ENCODE measurements at places on chromosomes 3 and 15.

DNA sequence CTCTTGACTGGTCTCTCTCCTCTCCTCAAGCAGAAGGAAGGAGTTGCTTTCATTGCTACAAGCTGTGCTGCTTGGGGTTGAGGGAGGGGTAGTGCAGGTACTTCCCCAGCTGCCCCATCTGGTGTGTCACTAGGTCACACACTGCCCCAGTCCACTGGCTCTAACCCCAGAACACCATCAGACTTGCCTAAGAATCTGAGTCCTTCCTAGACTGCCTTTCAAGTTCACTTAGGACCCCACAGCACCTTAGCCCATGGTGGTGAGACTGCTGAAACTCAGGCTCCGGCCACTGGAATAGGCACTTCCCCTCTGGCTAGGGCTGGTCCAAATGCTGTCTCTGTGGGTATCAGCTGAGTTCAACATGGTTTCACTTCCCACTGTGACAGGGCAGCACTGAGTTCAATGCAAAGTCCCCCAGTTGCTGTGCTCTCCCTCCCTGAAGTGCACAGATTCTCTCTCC lies 279.7 kb upstream of the GOLGA6L4 start:
- DNase-seq: no peak

DNA sequence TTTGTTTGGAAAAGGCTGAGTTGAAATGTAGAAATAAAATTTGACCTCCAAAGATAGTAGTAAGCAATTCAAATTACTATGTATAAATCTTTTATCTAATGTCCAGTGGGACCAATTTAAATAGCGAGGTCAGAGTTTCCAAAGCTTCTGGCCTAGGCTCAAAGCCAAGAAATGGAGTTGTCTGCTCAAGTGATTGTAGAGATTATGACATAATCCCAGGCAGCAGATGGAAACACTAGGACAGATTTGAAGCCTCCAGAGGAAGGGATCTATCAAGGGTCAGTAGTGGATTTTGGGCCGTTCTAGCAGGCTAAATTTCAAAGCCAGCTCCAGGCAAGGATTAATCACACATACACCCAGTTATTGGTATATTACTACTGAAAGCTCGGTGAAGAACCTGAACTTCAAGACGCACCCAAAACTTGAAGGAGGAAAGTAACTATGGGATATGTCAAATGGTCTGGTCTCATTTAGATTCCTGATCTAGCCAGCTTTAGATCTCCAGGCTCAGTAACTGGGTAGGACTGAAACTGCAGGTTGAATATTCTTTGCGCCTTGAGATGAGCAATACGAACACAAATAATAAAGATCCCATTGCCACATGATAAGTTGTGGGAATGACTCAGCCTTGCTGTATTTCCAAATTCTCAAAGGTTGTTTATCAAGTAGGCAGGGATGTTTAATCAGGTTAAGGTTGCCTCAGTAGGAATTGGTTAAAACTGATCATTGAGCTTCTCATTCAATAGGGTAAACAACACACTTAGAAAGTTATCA lies 30.9 kb upstream of the ARRDC4 start:
- DNase-seq: no peak

DNA sequence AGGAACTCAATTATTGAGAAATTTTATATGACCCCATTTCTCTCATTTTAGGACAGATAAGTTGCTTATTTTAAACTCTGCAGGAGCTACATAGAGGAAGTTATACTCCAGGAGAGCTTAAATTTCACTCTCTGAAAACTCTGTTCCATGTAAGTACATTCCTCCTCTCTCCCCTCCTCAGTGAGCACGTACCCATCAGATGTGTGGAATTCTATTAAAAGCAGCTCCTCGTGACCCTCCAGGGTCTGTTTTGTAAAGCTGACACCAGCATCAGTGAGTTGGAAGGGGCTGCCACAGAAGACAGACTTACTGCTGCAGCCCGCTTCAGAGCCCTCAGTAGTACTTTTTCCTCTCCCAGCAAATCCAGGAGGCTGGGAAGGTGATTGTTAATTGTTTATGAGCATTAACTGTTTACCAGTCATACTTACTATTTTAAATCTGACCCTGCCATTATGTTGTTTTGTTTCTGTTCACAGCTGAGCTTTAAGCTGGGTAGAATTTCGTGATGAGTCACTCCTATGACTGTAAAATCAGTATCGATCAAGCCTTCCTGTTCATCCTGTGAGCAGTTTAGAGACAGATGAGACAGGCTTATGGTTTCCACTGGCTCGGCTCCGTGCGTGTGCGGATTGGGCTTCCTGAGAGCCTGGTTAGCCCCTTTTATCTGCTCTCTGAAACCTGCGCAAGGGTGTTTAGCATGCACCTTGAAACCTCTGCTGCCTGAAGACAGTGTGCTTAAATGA lies 20.4 kb downstream of the IGF1R start:
- DNase-seq: peak; percentile 25

- DNase-seq: no peak
Observed at GRCh38 chr15:75729326-75730069, 16.9 kb upstream of the CSPG4 start.

DNA sequence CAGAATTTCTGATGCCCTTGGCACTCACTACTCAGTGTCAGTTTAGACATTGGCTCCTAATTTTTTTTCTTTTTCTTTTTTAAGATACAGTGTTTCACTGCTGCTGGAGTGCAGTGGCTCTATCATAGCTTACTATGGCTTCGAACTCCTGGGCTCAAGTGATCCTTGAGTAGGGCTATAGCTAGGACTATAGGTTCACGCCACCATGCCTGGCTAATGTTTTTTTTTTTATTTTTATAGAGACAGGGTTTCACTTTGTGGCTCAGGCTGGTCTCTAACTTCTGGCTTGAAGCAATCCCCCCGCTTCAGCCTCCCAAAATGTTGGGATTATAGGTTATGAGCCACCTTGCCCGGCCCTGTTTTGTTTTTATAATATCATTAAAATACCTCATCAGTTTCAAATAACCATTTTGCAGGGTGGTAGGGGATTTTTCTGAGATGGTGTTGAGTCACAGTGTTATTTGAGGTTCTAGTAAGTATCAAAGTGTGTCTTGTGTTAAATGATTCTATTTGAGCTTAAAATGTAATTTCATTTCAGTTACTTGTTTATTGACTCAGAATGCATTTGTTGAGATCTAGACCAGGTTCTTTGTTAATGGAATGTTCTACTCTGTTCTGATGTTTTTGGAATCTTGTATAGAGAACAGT lies 7.0 kb downstream of the FNDC3B start:
- DNase-seq: no peak

GRCh38 chr3:40871394-40871793 lies 327.9 kb upstream of the CTNNB1 start:
- DNase-seq: no peak

GRCh38 chr3:13011573-13012220 lies 61.5 kb downstream of the IQSEC1 start:
- DNase-seq: peak; percentile 71

GRCh38 chr15:51024735-51025453 lies 69.8 kb downstream of the TNFAIP8L3 start:
- DNase-seq: no peak

- no peak for DNase-seq
Observed at GRCh38 chr15:29900237-29901189, 78.2 kb upstream of the TJP1 start.

DNA sequence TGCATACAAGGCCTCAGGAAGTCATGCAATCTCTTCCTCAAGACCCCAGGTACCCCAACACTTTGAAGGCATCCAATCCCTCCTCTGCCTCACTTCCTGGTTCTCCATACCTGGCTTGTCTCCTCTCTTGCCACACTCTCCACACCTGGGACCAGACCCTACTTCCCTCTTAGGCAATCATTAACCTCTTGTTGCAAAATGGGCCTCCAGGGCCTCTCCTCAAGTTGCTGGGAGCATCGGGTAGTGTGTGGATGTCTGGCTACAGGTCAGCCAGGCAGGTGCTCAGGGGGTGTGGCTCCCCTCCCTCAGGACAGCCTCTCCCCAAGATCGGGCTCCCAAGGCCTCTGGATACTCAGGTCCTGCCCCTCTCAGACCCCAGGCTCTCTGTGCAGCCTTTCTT lies 8.6 kb downstream of the PLA2G4E start:
- DNase-seq: no peak

- DNase-seq: no peak
Observed at GRCh38 chr15:61715082-61715481, 345.2 kb downstream of the VPS13C start.

DNA sequence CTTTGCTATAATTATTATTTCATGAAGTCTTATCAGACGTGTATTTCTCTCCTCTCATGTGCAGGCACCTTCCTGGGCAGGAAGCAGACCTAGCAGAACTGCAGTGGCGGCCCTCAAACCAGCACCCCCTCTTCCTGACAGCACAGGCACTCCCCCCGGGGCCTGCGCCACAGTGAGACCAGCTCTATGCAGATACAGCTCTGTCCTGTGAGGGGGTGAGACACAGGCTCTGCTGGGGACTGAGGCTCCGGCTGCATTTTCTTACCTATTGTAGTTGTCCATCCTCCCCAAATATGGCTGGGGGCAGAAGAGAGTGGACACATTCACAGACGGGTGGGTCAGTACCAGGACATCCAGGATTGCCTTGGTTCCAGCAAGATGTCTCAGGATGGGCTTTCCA lies 5.0 kb downstream of the CISH start:
- no peak for DNase-seq

- no peak for DNase-seq
Observed at GRCh38 chr3:123338620-123339061, 110.2 kb downstream of the ADCY5 start.

DNA sequence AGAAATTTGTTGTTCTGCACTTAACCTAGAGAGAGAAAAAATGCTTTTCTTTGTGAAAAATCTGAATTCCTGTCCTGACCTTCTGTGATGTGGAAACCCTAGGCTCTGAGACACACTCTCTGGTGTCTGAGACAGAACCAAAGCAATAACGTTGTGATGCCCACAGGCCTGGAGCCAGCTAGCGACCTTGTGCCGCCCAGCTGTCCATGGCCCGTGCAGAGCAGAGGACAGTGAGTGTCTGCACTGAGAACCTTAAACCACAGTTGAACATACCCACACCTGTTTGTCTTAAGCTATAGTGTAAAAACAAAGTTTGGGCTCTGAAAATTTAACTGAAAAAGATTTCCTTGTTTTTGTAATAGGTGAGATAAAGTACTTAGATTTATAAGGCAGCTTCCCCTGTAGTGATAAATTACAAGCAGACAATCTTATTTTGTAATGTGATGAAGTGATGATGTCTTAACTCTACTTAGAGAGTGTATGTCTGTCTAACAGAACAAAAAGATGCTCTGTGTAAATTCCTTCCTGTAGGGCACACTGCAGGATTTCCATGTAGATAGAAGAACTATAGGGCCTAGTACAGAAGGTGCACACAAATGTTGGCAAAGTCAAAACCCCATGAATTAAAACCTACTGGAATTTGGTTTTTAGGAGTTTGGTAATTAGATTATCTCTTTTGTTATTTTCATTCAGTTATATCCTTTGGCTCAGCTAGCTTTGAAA lies 62.7 kb downstream of the SNRK start:
- no peak for DNase-seq

- no peak for DNase-seq
Observed at GRCh38 chr3:118710532-118710931, 324.1 kb downstream of the IGSF11 start.

DNA sequence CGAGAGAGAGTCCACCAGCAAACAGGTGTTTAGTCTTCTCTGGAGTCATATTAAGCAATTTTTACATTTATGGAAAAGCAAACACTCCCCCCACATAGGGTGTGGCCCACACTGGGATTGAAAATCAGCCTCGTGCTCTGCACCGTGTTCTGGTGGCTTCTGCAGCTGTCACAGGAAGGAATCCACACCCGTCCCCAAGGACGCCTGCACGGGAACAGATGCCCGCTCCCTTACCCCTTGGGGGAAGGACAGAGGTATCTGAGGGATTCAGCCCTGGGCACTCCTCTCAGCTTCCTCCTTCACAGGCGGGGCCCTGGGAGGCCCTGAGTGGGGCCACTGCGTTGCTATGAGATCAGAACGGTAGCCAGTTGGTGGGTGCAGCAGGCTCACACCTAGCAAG lies 27.8 kb downstream of the LIPC start:
- no peak for DNase-seq

DNA sequence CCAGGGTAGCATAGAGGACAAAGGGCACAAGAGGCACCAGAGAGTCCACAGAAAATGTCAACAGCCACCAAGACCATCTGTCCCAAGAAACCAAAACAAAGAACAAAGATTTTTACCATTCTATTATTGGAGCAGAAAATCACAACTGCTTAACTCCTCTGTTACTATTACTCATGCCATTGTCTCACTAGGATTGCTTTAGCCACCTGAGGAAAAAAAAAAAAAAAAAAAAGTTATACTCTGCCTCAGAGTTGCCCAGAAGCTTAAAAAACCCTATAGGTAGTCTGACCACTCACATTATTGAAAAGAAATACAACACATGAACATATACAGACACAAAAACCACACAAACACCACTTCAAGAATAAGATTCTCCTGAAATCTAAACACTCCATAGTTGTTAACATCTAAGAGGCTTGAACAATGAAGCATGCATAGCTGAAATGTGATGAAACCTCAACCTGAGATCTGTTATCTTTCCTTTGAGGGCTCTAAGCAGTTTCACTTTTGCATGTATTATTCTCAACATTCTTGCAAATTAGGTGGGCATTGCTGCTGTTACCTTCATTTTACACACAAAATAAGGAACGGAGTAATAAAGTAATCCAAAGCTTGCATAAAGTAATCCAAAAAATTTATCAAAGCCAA lies 85.4 kb downstream of the IGSF11 start:
- no peak for DNase-seq

GRCh38 chr15:38745126-38745525 lies 180.5 kb upstream of the RASGRP1 start:
- DNase-seq: no peak

- DNase-seq: no peak
Observed at GRCh38 chr3:173770011-173770410, 372.5 kb downstream of the NLGN1 start.

- DNase-seq: no peak
Observed at GRCh38 chr3:78913711-78914110, 854.1 kb downstream of the ROBO1 start.

- no peak for DNase-seq
Observed at GRCh38 chr3:192843119-192843518, 74.5 kb downstream of the MB21D2 start.

GRCh38 chr15:35061161-35061824 lies 23.8 kb downstream of the NANOGP8 start:
- DNase-seq: no peak

DNA sequence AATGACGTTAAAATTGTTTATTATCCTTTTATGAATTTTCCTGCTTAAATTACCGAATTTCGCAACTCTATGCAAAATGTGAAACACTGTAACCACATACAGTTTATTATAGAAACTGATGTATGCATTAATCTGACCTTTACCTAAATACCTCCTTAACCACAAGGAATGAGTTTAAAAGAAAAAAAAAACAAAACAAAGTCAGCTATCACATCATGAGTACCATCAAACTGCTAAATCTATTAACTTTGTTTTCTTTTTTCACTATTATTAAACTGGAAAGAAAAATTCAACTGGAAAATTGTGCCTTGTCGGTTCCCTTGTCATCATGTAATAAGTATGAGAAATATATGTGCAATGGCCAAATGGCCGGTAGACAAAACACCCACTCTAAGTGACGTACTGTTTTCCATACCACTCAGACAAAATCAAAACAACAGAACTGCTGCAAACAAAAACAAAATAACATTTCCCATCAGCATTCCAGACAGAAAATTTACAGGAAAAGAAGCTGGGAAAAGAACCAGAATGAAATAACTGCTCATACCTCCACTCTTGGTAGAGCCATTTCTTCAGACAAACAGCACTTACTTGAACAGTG lies 415.3 kb downstream of the FOXP1 start:
- no peak for DNase-seq

Data from activated CD4-positive, alpha-beta T cell treated with anti-CD3 and anti-CD28 coated beads for 1 hour (primary cell).